HuH-7.5 (cell line): ENCODE measurements at places on chromosomes 1 and 21.

GRCh38 chr1:66550243-66550642 lies 16.3 kb downstream of the SGIP1 start:
- DNase-seq = no peak

DNA sequence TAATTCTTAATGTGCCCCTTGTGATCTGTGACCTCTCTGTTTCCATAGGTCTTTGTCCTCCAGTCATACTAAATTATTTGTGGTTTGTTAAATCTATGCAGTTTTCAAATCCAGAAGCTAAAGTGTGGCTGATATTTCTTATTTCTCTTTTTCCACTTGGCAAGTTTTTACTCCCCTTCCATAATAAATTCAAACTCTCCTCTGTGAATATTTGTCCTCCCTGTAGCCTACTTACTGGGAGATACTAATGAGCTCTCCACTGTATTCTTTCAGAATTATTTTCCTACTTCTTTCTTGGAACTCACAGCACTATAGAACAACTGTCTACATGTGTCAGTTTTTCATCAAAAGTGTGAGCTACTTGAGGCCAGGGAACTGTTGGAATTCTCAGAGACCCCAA lies 430.8 kb upstream of the PTBP2 start:
- DNase-seq = no peak

DNA sequence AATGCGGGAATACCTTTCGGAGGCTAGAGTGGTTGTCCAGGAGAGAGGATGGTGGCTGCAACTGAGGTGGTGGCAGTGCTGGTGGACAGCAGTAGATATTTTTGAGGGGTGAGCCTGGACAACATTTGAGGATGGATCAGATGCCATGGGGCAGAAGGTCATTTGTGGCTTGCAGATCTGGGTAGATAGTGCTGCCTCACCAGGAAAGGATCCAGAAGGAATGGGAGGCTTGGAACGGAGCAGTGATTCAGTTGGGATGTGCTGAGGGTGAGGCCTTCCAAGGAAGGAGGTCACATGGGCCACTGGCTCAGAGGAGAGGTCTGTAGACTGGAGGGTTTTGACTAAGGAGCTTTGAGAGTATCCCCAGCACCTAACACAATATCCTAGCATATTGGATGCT lies 110.8 kb upstream of the KAZN start:
- DNase-seq = no peak

GRCh38 chr1:33365560-33365997 lies 44.7 kb upstream of the A3GALT2 start:
- DNase-seq = no peak

GRCh38 chr1:210905944-210906453 lies 227.9 kb downstream of the KCNH1 start:
- DNase-seq = no peak

GRCh38 chr1:219990782-219991510 lies 55.4 kb downstream of the EPRS1 start:
- no peak for DNase-seq

DNA sequence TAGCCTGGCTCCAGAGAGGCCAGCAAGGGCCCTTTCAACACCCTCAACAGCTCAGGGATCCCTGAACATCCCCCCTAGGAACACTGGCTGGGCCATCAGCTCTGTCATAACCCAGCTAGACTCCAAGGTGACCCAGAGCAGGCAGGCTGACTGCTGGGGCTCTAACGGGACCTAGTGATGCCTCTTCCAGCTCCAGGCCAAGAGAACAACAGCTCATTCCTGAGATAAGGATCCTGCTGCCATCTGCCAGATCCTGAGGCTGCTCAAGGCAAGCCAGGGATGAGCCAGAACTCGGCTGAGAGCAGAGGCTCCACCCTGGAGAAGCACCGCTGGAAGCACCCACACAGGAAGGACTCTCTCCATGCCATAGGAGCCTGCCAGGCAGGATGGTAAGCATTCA lies 2.0 kb downstream of the VSIG8 start:
- no peak for DNase-seq

GRCh38 chr1:59016390-59016789 lies 232.5 kb upstream of the JUN start:
- no peak for DNase-seq

DNA sequence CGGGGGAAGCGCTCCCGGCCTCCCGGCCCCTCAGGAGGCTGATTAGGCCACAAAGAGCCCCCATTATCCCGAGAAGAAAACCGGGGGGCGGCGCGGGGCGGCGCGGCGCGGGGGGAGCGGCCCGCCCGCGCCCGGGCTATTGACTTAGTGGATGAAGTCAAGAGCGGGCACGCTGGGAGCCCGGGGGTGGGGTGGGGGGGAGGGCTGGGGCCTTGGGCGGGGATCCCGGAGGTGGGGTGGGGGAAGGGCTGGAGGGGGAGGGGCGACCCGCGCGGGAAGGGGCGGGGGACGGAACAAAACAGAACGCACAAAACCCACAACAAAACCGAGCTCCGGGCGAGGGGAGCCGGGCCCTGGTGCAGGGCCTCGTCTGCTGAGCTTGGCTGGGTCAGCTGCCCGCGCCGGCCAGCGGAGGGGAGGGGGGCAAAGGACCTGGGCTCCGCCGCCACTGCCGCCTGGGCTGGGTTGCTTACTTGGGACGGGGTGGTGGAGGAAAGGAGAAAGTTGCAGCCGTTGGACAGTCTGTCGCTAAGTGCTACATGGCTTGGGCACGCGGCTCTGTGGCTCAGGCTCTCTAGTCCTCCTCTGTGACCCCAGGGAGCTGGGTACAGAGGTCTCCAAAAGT lies 16.3 kb downstream of the PAX7 start:
- DNase-seq = no peak

GRCh38 chr21:32641710-32642698 lies 29.8 kb upstream of the CFAP298 start:
- DNase-seq = no peak

DNA sequence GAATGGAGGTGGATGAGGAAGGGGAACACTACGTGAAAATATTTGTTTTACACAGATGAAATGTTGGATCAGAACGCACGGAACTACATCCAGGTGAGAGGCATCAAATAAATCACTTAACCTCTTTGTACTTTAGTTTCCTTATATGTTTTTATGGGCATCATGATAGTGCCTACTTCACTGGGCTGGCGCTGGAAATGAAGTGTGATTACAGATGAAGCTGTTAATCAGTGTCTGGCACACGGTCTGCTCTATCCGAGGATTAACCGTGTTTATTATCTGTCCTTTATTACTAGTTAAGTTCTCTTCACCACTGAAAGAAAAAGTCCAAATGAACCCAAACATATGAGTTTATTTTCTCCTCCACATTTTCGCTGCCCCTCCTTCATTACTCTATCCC lies 96.0 kb upstream of the TRABD2B start:
- no peak for DNase-seq

DNA sequence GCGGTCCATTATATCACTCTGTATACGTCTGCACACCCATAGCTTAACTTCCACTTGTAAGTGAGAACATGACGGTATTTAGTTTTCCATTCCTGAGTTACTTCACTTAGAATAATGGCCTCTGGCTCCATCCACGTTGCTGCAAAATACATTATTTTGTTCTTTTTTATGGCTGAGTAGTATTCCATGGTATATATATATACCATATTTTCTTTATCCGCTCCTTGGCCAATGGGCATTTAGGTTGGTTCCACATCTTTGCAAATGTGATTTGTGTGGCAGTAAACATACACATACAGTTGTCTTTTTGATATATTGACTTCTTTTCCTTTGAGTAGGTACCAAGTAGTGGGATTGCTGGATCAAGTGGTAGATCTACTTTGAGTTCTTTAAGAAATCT lies 245.1 kb downstream of the NFIA start:
- DNase-seq = no peak

GRCh38 chr1:6497215-6497866 lies 5.9 kb upstream of the PLEKHG5 start:
- DNase-seq = peak; percentile 73

DNA sequence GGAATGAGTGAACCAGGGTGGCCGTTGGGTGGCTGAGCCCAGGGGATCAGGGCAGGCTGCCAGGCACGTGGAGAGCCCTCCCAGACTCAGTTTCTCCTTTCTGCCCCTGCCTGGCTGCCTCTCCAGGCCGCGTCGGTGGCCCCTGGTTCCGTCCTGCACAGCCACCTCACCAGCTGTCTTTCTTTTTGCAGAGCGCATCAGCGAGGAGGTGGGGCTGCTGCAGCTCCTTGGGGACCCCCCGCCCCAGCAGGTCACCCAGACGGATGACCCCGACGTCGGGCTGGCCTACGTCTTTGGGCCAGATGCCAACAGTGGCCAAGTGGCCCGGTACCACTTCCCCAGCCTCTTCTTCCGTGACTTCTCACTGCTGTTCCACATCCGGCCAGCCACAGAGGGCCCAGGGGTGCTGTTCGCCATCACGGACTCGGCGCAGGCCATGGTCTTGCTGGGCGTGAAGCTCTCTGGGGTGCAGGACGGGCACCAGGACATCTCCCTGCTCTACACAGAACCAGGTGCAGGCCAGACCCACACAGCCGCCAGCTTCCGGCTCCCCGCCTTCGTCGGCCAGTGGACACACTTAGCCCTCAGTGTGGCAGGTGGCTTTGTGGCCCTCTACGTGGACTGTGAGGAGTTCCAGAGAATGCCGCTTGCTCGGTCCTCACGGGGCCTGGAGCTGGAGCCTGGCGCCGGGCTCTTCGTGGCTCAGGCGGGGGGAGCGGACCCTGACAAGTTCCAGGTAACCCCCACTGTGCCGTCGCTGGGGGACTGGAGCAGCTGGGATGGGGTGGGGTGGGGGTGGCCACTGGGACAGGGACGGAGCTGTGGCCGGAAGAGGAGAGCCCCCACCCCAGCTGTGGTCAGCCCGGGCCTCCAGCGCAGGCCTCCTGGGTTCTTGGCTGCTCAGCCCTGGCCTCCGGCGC lies 63.3 kb downstream of the COL18A1 start:
- no peak for DNase-seq

- DNase-seq = no peak
Observed at GRCh38 chr1:59903141-59903754, 23.3 kb downstream of the CYP2J2 start.

DNA sequence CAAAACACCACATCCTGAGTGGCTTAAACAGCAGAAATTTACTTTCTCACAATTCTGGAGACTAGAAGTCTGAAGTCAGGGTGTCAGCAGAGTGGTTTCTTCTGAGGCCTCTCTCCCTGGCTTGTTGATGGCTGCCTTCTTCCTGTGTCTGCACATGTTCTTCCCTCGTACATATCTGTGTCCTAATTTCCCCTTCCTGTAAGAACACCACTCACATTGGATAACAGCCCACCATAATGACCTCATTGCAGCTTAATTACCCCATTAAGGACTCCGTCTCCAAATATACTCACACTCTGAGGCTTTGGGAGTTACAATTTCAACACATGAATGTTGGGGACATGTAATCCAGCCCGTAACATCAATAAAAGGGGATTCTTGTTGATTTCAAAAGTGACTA lies 23.4 kb downstream of the C8A start:
- DNase-seq = no peak

- DNase-seq = no peak
Observed at GRCh38 chr1:23617084-23617521, 57.8 kb upstream of the ID3 start.

GRCh38 chr1:15188678-15189077 lies 35.1 kb downstream of the TMEM51 start:
- no peak for DNase-seq

DNA sequence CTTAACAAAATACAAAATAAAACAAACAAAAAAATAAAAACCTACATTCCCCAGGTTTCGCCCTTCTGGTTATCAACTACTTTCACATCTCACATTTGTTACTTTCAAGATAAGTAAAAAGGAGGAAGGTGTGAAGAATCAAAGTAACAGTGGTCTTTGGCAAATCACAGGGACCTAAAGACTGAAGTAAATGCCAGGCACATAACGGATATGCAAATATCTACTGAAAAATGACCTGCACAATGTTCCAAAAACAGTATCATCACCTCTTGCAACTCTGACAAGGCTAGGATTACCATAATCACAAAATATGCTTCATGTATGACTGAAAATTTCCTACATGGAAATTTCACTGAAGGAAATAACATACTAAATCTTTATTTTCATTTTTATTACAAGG lies 29.3 kb downstream of the COP1 start:
- no peak for DNase-seq

DNA sequence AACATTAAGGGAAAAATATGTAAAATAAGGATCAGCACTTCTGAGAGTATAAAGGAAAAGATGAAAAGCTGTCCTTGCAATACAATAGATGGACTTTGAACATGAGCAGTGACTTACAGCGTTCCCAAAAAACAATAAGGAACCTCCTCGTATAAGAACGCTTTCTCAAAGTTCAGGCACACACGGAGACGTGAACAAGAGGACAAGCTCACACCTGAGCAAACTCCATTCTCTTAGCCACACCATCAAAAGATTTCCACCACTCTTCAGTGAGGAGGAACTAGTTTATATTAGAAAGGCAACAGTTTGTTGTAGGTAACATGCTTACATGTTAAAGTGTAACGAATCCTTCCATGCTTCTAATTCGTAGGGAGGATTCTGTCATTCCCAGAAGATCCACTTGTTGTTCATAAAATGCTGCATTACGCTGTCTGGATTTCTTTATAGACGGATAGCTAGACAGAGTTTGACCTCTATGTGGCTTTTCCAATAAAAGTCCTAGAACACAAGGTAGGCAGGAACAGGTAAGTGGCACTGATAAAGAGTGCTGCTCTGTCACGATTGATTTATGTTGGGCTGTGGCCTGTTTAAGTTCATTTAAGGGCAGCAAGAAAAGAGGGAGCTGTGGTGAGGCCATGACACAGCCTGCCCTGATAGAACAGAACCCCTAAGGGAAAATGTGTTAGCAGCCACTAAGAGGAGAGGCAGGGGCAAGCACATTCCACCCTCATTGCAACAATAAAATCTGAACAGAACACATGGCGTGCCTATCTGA lies 37.0 kb upstream of the ATP1A1 start:
- DNase-seq = no peak

DNA sequence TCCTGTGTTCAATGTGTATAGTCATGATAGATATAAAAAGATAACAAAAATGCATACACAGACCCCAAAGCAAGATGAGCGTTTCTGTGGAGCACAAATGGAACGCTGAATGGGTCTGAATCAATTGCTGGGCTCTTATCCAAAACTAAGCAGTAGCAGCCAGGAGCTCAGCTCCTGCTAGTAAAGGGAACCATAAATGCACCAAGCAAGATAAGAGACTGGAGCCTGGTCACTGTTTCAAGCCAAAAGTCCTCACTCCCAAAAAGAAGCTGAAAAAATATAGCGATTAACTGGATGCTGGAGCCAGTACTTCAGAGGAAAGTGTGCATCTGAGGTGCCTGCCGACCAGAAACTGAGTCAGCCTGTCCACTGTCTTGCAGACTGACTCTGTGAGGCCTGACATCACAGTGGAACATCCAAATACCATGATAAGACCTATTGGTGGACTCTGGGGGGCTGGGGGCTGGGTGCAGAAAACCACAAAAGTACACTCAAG lies 68.9 kb downstream of the LRRC8C start:
- no peak for DNase-seq
